ENCODE measurements at places on chromosomes 2 and 18.

GRCh38 chr18:76766429-76766828 lies 55.9 kb upstream of the ZNF236 start:
- no peak for DNase-seq

DNA sequence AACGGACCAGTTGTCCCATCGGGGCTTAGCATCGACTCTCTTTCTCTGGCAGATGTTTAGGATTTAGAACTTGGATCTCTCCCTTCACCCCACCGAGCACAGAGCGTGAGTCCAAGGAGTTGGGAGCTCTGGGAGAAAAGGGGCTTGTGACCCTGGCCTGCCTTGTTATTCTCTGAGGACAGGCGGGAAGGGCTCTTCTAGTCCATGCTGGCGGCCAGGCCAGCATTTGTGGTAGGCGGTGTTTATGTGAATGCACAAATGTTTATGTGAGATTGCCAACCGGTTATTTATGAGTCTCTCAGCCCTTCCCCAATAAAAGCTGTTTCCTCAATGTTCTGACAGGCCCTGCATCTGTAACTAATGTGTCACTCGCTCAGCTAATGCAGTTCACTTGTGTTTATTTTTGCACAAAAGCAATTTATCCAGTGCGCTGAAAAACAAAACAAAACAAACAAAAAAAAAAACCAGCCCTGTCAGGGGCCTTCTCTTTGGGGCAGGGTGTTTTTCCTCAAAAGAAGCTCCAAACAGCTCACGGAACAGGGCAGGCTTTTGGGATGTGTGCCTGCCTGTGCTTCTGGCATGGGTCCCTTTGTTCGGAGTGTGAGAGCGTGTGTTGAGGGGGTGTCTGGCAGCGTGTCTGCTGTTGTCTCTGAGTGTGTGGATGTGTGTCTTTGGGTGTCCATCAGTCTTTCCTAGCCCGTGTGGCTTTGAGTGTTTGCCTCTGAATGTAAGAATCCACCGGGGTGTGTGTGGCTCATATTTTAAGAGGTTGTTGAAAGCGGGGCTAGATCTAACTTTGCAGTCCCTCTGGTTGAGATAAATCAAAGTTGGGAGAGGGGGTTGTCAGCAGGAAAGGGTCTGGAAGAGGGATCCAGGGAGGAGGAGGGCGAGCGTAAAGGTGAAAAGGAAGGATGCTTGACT lies 52.8 kb upstream of the HAAO start:
- DNase-seq = no peak

DNA sequence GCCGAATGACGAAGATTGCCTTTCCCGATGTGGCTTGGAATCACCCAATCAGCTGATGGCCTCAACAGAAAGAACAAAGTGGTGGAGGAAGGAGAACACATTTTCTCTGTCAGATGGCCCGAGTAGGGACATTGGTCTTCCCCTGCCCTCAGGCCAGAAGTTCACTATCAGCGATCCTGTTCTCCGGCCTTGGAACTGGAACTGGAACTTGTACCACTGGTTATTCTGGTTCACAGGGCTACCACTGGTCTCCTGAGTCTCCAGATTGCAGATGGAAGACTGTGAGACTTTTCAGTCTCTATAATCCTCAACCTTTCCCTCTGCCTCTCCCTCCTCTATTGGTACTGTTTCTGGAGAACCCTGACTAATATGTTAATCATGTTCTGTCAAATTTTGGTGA lies 180.4 kb downstream of the ANKRD30B start:
- no peak for DNase-seq

- no peak for DNase-seq
Measured at GRCh38 chr2:160646684-160647444, 153.3 kb upstream of the RBMS1 start.

DNA sequence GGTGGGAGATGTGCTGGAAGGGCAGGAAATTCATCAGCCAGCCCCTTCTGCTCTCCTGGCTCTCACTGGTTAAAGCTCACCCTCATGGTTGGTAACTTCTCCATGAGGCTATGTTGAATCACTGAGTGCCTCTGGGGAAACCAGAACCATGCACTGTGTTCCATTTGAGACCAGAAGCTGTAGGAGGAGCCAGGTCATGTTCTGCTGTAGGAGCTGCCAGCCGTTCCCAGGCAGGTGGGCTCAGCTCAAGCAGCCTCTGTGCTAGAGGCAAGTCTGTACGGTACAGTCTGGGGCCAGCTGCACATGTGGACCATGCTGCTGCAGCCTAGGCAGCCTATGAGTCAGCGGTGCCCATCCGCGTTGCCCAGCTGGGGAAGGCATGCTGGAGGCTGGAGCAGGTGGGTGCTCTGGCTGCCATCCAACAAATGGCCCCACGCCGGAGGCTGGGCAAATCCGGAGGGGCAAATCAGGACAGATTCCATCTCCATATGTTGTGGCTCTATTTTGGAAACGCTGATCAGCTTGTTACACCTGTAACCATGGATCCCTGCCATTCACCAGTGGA lies 22.0 kb upstream of the KCNF1 start:
- no peak for DNase-seq

- no peak for DNase-seq
Measured at GRCh38 chr18:74714791-74715190, 117.1 kb downstream of the ZNF407 start.

- no peak for DNase-seq
Measured at GRCh38 chr18:63090334-63090733, 229.2 kb downstream of the BCL2 start.

- no peak for DNase-seq
Measured at GRCh38 chr2:28492282-28492681, 3.6 kb upstream of the PLB1 start.

DNA sequence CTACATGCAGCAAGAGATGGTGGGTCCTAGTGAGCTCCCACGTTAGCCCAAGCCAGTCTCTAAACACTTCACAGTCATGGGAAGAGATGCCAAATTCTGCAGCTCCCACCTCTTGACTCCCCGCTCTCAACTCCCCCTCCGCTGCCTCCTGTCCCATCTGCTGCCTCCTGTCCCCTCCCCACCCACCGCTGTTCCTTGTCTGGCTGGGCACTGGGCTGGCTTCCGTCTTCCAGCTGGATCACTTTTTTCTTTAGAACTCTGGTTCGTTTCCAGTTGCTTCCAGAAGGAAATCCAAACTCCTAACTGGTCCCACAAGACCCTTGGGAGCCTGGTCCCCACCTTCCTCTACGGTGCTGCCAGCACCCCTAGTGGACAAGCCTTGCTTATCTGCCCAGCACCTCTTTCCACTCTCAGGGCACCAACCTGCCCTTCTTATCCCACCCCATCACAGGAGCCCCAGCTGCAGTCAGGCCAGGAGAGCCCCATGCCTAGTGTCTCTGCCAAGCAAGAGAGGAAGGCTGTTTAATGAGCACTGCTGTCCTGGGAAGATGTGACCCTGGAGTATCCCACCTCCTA lies 12.1 kb upstream of the TWIST2 start:
- DNase-seq = no peak

DNA sequence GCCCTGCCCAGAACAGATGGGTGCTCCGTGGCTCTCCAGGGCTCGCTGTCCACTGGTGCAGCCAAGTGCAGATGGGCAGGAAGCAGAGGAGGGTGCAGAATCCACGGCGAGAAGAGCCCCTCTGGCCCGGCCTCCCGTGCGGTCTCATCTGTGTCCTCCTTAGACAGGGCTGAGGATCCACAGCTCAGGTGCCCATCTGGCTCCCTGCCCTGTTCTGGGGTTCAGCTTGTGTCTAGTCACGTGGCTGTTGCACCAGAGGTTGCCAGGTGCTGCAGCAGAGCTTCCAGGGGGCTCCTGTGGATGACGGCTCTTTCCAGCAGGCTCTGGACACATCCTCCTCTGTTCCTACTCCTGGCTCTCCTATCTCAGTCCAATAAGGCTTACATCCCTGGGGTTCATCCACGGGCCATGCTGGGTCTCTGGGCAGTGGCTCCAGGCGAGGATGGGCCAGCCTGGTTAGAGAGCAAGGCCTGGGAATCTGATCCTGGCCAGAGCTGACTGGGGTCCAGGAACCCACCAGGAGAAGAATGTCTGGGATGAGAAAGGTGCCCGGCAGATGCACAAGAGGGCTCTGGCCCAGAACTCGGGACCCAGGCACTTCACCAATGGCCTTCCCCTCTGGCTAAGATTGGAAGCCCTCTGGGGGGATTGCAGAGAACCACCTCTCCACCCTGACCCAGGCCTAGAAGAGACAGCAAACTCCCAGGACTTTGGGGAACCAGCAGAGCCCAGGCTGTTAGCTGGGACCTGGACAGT lies 116.3 kb upstream of the ID2 start:
- DNase-seq = no peak

GRCh38 chr2:110818767-110819481 lies 86.6 kb downstream of the ACOXL start:
- DNase-seq = no peak

- no peak for DNase-seq
Measured at GRCh38 chr2:191006997-191007783, 6.8 kb downstream of the STAT1 start.

GRCh38 chr2:150520887-150521664 lies 33.6 kb upstream of the RND3 start:
- DNase-seq = no peak

GRCh38 chr2:191404568-191404991 lies 159.4 kb downstream of the MYO1B start:
- DNase-seq = no peak

DNA sequence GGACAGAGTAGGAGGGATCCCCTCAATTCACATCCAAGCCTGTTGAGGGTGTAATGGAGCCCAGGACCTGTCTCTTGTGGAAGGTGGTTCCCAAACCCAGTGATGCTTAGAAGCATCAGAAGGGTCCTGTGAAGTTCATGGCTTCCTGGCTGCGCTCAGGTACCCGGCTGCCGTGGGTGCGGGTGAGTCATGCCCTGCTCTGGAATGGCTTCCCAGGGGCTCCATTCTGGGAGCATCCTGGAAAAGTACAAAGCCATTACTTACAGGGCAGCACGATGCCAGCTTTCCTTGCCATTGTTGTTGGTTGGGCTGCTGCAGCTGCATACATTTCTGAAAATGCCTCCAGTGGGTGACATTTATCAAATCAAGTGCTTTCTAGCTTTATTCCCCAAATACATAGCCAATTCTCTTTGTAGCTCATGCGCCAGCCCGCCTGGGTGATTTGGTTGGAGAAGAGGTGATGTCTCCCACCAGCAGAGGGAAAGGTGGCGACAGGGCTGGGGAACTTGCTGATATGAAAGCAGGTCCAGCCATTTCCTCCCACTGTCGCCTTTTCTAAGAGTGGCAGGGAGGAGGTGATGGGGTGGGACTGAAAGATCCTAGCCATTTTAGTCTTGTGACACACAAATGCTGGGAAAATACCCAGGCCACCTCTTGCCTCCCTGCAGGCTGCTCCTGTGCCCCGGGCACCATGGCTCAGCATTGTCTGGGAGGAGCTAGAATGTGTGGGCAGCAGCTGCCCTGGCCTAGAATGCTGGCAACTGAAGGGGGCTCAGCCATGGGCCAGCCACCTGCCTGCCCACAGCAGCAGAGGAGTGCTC lies 65.9 kb upstream of the HPCAL1 start:
- DNase-seq = no peak

- no peak for DNase-seq
Measured at GRCh38 chr18:572091-572830, 7.9 kb upstream of the CETN1 start.

GRCh38 chr2:21372654-21373053 lies 248.9 kb downstream of the TDRD15 start:
- no peak for DNase-seq

GRCh38 chr18:10898417-10898974 lies 250.9 kb downstream of the PIEZO2 start:
- DNase-seq = no peak

- no peak for DNase-seq
Measured at GRCh38 chr2:81445176-81445575, 1140.6 kb upstream of the LRRTM1 start.

GRCh38 chr18:29879763-29880162 lies 1162.8 kb downstream of the DSC3 start:
- no peak for DNase-seq

GRCh38 chr2:229674830-229675530 lies 39.4 kb downstream of the DNER start:
- DNase-seq = no peak

- no peak for DNase-seq
Measured at GRCh38 chr2:160940271-160940670, 220.0 kb upstream of the TANK start.

DNA sequence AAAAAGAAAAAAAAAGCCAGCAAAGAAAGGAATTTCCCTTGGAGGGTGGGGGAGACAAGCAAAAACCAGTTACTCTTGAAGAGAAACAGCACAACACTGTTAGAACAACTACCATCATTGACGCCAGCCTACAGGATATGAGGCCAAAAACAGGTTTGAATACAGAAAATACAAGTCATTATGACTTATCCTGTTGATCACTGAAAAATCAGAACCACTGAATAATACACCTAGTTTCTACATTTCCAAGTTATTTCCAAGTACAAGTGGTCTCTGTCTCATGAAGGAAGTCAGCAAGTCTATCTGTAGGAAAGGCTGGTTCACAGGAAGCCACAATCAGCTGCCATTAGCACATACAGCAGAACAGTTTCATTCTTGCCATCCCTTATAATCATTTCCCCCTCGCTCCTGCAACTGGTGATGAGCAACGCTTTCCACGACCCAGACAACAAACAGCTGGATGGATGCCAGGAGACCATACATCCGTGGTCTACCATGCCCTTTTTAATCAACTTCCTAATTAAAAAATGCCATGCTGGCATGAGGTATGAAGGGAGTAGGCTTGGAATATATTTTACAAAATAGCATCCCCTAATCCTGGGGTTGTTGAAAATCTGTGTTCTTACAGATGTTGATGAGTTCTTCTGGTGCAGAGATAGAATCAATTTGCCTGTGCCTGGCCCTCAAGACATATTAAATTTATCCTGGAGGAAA lies 10.4 kb downstream of the MYT1L start:
- no peak for DNase-seq

GRCh38 chr2:62231541-62231940 lies 35.6 kb downstream of the B3GNT2 start:
- no peak for DNase-seq

GRCh38 chr2:164015328-164016123 lies 279.7 kb upstream of the FIGN start:
- DNase-seq = no peak

DNA sequence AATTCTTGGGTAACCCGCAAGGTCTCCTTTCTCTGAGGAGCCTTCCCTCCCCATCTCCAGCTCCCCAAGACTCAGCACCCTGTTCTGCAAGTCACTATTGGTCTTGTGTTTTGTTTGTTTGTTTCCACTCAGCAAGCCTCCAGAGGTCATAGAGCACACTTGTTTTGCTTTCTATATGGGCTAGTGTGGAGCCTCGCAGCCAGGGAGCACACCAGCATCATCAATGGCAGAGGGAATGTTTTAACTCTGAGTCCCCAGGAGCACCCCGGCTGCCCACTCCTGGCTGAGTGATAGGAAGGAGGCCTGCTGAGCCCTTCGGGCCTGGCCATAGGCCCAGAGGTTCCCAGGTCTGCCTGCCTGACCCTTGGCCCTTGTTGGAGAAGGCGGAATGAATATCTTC lies 36.6 kb downstream of the GLI2 start:
- no peak for DNase-seq

DNA sequence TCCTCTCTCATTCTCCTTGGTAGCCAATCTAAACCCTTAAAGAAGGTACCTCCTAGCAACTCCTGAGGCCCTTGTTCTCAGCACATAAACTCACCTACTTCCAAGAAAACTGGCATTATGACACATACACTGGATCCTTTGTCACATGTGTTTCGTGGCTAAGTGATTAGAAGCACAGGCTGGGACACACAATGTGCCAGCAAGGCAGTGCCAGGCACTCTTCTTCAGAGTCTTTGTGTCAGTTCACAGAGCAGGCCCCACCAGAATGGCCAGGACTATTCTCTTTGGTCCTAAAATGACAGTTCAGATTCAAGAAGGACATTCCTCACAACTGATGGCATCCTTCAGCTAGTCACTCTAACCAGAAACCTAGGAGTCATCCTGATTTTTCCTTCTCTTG lies 40.3 kb downstream of the SMC6 start:
- DNase-seq = no peak
